Panc1 (cell line): ENCODE measurements at places on chromosomes 1 and 21.

GRCh38 chr1:239587574-239588369 is 201.4 kb downstream of the CHRM3 start:
- DNase-seq, result no peak

DNA sequence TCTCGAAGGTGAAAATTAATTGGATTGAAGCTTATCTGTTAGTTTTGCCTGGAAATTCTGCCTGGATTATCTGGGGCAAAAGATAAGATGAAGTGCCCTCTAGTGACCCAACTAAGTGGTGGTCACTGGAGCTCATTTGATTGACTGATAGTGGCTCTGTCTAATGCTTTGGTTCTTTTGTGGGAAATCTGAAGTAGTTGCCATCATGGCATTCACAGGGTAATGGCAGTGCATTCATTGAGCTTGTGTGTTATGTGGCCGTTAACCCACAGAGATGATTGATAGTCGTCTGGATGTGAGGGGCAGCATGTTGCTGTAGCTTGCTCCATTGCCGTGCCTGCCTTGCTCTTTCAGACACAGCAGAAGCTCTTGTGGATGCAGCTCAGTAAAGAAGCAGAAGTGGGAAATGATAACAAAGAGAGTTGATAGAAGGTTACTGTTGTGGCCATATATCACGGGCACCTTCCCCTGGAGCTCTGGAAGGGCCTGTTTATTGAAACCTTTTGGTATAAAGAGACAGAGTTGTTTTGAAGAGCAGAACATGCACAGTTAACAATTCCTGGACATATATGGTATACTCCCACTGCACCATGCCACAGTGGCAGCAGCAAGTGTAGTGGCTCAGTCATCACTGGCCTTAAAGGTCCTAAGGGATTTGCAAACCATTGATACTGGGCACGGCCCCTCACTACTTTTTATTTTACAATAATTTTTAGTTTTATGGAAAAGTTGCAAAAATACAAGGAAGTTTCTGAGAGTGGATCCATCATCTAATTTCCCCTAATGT is 42.0 kb downstream of the CXADR start:
- no peak for DNase-seq

GRCh38 chr1:86823821-86824500 is 90.0 kb downstream of the SELENOF start:
- no peak for DNase-seq

DNA sequence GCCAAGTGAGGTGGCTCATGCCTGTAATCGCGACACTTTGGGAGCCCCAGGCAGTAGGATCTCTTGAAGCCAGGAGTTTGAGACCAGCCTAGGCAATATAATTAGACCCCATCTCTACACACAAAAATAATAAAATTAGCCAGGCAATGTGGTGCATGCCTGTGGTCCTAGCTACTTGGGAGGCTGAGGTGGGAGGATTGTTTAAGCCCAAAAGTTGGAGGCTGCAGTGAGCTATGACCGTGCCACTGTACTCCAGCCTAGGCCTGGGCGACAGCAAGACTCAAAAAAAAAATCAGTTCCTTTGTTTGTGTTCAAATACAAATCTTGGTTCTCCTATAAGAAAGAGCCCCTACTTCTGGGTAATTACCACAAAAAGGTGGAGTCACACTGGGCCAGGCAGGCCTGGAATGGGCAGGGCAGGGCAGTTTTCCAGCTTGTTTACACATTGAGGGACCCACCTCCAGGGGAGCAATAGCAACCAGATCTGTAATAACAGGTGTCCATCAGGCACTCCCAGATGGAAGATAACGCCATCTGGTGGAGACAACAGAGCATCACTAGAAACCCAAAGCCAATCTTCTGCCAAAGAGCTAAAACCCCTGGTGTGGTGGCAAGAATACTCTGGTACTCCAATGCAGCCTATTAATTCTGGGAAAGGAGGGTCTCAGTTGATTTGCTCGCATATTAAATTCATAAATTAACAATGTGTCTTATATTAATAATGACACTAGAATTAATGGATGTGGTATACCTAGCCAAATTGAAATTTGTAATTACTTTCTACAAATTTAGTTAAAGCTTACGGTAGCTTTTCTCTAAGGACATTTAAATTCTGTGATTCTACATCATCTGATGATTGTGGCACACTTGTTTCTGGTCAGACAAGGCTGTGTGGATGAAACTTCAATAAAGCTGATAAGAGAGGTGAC is 13.2 kb downstream of the PPP1R15B start:
- peak; percentile 61 for DNase-seq

GRCh38 chr1:6434186-6434585 is 9.6 kb downstream of the ESPN start:
- DNase-seq, result no peak

DNA sequence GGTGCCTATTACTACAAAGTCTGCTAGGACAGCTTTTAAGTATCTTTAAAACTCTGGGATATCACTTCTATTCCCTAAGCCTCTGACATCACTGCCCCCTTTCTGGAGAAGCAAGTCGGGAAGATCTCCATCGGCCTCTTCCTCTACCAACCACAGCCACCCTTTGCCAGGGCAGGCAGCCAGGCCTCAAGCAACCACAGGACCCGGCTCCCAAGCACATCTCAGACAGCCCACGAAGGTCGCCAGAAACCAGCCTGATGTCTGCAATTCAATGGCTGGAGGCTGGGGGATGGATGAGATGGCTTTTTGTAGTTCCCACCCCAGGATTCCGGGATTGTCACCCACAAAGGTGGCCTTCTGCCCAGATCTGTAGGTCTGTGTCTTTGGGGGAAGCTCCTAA is 70.7 kb downstream of the LGR6 start:
- DNase-seq, result no peak

- DNase-seq, result no peak
Observed at GRCh38 chr1:228825840-228826484, 90.7 kb downstream of the RHOU start.

- no peak for DNase-seq
Observed at GRCh38 chr1:95407131-95407885, 173.3 kb downstream of the RWDD3 start.

DNA sequence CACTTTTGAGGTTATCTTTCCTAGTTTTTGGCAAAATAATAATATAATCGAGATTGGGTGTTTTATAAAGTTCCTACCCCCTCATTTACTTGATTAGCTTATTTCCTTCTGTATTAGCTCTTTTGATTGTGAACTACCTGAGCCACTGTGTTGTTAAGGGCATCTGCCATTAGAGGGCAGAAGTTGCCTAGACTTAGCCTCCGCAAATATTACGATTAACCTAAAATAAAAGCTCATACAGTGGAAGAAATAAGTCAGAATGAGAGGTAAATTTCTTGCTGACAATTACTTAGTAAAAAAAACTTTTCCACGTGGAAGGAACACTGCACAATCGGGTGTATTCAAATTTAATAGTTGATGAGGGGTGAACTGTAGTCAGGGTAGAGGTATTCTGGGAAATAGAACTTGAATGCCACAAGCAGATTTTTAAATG is 2.3 kb downstream of the H3-3A start:
- DNase-seq, result no peak

DNA sequence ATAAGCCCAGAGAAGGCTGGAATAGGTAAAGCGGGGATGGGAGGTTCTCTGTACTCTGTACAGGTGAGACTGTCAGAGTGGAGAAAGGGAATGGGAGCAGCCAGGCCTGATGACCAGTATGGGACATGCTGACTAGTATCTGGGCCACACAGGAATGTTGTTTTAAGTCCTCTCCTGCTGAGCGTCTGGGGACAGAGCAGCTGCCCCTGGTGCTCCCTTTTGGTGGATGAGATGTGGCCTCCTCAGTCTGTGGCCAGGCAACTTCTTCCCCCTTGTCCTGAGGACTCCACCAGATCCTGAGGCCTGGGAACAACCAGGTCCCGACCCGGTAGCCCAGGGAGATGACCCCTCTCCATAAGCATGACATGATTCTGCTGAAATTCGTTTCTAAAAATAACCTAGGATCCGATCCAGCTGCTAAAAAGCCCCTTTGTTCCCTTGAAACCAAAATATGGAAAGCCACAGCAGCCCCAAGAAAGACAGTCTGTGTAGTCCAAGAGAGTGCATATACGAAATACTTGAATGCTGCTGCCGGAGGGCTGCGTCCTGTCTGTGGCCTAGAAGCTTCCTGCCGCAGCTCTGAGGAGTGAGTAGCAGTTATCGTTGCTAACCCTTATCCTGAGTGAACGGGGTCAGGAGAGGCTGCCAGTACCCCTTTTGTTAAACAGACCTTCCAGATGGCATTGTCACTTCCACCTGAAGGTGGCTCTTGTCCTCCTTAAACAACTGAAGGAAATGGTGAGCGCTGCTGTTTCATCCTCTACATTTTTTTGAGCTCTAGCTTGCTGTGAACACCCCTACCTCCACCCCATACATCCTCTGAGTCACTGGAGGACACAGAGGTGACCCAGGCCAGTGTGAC is 47.1 kb downstream of the ATP2B4 start:
- peak; percentile 91 for DNase-seq
